ENCODE measurements at places on chromosomes 6 and 20. TPM values are rescaled to one million over a fixed set of nuclear protein-coding genes. Genes with fewer than 3 reads are reported as not detected.

Gene CCDC167
- total RNA-seq, result 34.0 TPM

Gene FOXP4
- 17.2 TPM for total RNA-seq

Gene BPIFB2
- not detected for total RNA-seq

Gene HCRTR2
- total RNA-seq, result not detected

DNA sequence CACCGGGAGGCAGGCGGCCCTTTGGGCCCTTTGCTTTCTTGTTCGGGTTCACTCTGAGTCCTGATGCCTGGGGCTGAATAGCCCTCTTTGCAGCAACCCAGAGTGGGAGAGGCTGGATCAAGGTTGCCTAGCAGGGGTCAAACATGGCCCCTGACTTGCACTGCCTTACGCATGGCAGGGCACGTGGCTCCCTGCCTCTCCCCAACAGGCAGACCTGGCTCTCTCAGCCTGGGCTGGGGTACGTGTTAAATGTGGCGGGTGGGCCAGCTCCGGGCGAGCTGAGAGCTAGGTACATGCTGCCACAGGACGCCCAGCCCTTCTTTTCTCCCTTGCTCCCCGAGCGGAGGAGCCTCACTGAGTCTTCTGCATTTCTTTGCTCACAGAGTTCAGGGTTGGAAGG lies 7.3 kb downstream of the C6orf132 start:
- no peak overlapping the region for H3K27ac ChIP-seq
- H3K4me3 ChIP-seq, result no peak overlapping the region
- H3K36me3 ChIP-seq, result peaks cover 1% of the 10 kb centered on the region
- H3K27me3 ChIP-seq, result no peaks in the 10 kb centered on the region

- no peak overlapping the region for H3K27ac ChIP-seq
- H3K4me1 ChIP-seq, result peaks cover 53% of the 10 kb centered on the region
- H3K27me3 ChIP-seq, result no peaks in the 10 kb centered on the region
These were observed 540.6 kb downstream of the QKI start for GRCh38 chr6:163955096-163955495.

- H3K4me1 ChIP-seq, result peaks cover 63% of the 10 kb centered on the region
- no peaks in the 10 kb centered on the region for H3K27me3 ChIP-seq
- DNase-seq, result no peak
These were observed 29.7 kb downstream of the ATXN1 start for GRCh38 chr6:16731478-16732051.

- DNase-seq, result no peak
- H3K27ac ChIP-seq, result no peak overlapping the region
- no peaks in the 10 kb centered on the region for H3K4me1 ChIP-seq
- H3K4me3 ChIP-seq, result no peak overlapping the region
- no peaks in the 10 kb centered on the region for H3K36me3 ChIP-seq
These were observed 9.2 kb upstream of the C6orf141 start for GRCh38 chr6:49541210-49541724.

- DNase-seq, result no peak
- H3K4me3 ChIP-seq, result no peak overlapping the region
- H3K27ac ChIP-seq, result no peak overlapping the region
These were observed 223.0 kb upstream of the LRFN2 start for GRCh38 chr6:40810171-40810570.

GRCh38 chr20:24909861-24910260 lies 39.2 kb upstream of the CST7 start:
- no peak overlapping the region for H3K27ac ChIP-seq
- no peak overlapping the region for H3K4me3 ChIP-seq
- H3K27me3 ChIP-seq, result peaks cover 19% of the 10 kb centered on the region
- DNase-seq, result no peak

- peaks cover 5% of the 10 kb centered on the region for H3K36me3 ChIP-seq
- no peak overlapping the region for H3K4me3 ChIP-seq
- H3K27me3 ChIP-seq, result no peaks in the 10 kb centered on the region
- DNase-seq, result no peak
- H3K4me1 ChIP-seq, result no peaks in the 10 kb centered on the region
These were observed 112.1 kb downstream of the FARS2 start for GRCh38 chr6:5373430-5373829.

Measured in chondrocyte (in vitro differentiated cells).